ENCODE measurements at places on chromosomes 11 and 22.

- DNase-seq: no peak
These were observed 740.5 kb upstream of the API5 start for GRCh38 chr11:42571131-42571877.

DNA sequence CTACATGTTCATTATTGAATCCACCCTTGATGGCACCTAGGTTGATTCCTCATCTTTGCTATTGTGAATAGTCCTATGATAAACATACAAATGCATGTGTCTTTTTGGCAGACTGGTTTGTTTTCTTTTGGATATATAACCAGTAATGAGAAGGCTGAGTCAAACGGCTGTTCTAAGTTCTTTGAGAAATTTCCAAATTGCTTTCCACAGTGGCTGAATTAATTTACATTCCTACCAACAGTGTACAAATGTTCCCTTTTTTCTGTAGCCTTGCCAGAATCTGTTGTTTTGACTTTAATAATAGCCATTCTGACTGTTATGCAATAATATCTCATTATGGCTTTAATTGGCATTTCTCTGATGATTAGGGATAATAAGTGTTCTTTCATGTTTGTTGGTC, 184.9 kb downstream of the CASP12 start:
- no peak for DNase-seq

DNA sequence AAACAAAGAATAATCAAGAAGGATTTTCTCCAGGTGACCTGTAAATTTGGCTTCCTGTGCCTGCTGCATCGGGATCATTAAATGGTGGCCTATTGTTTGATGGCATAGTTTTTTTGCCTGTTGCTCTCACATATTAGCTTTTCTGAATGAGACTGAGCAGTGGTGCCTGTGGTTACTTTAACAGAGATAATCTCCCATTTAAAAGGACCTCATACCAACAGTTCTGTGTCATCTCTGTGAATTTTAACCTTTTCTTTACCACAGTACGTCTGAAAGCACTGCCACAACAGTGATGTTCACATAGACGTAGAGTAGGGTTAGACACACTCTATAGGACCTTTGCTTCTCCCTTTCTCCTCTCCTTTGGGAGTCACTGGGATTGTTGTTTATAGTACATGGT, 22.9 kb upstream of the RCE1 start:
- no peak for DNase-seq

DNA sequence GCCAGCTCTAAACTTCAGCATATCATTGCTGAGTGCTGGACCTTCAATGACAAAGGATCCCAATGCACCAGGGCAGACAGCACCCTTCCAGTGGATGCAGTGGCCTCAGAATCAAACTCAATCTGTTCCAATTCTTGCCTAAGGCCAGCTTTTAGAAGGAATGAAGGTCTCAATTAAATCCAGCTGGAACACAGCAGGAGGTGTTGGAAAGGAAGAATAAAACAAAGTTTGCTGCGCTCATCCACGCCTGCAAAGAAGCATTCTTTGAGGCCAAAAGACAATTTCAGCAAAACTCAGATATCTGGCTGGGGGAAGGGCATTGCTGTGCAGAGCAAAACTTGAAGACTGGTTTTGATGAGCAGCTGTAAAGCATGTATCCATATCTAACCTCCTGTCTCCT, 120.7 kb downstream of the CCDC81 start:
- DNase-seq: no peak

DNA sequence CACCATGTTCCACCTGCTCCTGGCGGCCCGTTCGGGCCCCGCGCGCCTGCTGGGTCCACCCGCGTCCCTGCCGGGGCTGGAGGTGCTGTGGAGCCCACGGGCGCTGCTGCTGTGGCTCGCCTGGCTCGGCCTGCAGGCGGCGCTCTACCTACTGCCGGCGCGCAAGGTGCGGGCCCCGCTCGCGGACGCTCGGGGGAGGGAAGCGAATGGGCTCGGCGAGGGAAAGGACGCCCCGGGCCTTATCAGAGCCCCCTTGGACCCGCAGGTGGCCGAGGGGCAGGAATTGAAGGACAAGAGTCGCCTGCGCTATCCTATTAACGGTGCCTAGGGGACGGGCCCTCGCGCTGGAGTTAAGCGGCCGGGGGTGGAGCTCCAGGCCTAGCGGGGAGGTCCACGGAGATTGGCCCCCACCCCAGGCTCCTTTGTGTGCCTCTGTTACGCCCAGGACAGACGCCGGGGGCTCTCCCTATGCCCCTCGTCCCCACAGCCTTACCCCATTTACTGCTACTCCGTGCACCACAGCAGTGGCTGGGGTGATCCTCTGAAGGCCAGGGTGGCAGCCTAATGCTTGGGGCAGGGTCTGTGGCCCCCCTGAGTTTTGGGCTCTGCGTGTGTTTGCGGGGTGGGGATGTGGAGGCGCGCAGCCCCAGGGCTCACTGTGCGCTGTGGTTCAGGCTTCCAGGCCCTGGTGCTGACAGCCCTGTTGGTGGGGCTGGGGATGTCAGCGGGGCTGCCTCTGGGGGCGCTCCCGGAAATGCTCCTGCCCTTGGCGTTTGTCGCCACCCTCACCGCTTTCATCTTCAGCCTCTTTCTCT, 1.1 kb downstream of the TM7SF2 start:
- DNase-seq: peak; percentile 50

- DNase-seq: no peak
These were observed 6.6 kb upstream of the RPS6KA4 start for GRCh38 chr11:64352099-64352994.

DNA sequence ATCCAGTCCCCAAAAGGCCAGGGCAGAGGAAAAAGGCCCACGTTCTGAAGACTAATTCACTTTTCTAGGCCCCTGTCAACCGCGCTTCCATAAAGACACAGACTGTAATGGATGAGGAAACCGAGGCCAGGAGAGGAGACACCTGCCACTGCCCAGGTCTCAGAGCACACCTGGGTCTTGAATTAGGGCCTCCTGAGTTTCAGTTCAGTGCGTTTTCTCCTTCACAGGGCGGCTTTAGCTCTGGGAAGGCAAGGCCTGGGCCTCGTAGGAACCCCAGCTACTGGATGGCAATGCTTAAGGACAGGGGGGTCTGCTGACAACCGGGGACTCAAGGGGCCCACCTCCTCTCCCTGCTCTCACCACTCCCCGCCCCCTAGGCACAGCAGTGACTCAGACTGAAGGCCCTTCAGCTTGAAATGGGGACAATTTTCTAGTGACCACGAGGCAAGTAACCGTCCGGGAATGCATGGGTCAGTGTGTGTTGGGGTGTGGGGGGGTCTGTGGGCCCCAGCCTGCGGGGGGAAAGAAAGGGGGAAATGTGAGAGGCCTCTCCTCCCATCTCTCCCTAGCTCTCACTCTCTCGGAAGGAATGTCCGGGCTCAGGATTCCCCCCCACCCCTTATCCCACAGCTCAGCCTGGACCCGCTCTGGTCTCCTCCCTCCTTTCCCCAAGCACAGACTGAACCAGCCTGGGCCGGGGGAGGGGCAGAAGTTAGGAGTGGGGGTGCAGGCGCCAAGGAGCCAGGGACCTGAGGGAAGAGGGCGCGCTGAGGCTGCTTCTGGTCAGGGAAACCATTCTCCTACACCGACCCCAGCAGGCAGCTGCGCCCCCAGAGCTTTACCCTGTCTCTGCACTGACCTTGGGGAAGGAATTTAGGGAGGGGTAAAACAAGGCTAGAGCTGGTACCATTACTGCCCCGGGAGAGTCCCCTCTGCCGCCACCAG, 17.2 kb downstream of the CREB3L1 start:
- DNase-seq: no peak

DNA sequence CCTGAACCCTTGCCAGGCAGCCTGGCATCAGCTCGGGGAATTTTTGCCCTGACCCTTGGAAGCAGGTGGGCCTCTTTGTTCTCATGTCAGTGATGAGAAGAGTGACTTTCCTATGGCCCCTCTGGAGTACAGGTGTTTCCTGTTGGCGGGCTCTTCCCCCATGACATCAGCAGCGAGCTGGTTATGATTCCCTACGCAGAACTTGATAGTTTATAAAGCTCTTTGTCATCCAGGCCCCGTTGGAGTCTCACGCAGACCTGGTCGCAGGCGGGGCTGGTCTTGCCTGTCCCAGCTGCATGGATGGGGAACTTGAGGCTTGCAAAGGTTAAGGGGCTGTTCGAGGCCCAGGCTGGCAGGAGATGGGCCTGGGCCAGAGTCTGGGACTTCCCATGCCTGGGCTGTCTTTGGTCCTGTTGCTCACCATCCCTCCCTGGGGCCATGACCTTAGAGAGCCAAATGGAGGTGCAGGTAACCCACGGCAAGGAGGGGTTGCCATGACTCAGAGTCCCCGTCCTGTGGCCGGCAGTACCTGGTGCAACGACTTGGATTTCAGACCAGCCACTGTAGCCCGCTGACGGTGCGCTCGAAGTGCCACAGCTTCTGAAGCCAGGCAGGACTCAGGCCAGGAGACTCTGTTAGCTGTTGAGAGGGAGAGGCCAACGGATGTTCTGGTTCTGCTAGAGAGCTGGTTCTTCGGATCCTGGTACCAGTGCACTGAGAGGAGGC, 45.9 kb upstream of the PPP6R3 start:
- no peak for DNase-seq

GRCh38 chr11:59545179-59546020, 34.1 kb downstream of the OR4D9 start:
- peak; percentile 82 for DNase-seq

DNA sequence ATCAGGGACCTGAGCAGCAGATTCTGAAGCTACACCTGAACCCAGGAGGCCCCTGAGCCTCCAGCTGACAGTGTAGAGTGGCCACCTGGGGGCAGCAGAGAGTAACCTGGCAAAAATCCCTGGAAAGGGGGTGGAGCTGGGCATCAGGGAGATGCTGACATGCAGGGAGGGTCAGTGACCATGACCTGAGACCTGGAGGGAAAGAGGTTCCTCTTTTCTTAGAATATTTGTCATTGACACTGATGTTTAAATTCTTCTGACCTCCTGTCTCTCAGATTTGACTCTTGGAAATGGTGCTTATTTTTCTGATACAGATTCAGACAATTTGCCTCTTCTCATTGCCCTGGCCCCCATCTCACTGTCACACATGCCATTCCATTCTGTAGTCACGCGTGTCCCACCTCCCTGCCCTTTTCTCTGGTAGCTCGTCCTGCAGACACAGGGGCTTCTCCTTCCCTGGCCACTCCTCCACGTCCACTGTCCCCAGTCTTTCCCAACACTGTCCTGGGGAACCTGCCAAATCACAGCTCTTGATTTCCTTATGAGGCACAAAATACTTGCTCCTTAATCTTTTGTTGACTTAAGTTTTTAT, 117.2 kb upstream of the IGLL5 start:
- peak; percentile 45 for DNase-seq

- DNase-seq: no peak
These were observed 8.2 kb downstream of the USP2 start for GRCh38 chr11:119373059-119373920.

GRCh38 chr22:20430720-20431510, 6.7 kb downstream of the SCARF2 start:
- peak; percentile 76 for DNase-seq

- no peak for DNase-seq
These were observed 48.6 kb downstream of the CADM1 start for GRCh38 chr11:115455613-115456012.

DNA sequence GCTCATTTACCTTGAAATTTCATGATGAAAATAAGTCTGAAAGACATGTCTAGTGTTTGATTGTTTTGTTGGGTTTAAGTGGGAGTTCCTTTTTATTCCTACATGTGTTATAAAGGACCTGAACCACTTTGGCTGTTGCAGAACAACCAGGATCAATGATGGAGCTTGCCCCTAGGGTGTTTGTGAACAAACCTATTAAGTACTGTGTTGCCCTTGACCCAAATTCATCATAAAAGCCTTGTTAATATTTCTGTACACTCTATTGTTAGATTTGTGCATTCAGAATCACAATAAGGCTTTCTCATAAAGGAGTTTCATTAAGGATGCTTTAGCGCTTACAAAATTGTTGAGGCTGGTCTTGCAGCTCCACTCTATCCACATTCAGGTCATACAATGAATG, 452.6 kb downstream of the NELL1 start:
- no peak for DNase-seq

GRCh38 chr11:86251345-86251744, 6.8 kb downstream of the EED start:
- DNase-seq: no peak

GRCh38 chr11:47052576-47052975, 116.0 kb downstream of the CSTPP1 start:
- DNase-seq: no peak

DNA sequence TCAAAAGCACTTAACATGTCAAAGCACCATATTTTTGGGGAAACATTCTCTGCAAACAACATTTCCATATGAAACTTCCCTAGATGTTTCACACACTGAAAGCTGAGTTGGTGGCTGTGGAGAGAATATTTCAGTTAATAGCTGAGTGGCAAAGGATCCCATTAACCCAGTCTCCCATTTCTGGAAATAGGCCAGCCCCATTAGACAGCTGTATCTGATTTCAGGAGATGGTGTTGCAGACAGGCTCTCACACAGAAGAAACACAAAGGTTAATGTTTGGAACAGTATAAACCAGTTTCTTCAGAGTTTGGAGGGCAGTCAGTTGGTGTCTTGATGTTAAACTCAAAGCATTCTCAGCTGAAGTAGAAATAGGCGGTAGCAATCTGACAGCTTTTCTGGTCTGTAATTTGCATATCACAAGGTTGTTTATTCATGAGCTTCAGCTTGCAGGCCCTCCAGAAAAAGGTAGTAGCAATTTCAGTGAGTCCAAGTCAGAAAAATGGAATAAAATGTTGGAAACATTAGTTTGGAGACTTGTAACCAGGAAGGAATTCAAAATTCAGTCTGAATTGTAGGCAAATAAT, 15.5 kb upstream of the ZBTB44 start:
- no peak for DNase-seq

- DNase-seq: no peak
These were observed 49.2 kb downstream of the KREMEN1 start for GRCh38 chr22:29122041-29122440.

DNA sequence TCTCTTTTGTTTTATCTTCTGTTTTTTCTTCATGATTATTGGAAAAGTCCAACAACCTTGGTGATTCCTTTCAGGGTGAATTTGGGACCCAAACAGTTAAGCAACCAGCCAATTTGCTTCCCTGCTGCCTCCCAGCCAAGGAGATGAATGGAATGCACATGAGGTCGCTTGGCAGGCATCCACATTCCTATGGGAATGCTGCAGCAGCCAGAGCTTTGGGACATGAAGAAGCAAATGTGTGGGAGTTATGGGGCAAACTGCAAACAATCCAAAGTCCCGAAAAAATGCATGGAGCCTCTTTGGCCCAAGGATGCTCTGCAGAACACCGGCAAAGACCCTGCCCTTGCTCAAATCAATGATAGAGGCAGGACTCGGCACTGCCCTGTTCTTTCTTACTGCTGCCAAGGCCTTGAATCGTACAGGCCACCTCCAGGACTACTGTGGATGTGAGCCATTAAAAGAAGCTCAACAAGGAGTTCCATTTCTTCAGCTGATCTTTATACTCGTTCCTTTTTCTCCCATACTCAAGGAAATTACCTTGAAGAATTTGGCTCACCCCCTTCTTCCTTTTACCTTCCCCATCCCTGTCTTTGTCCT, 117.3 kb upstream of the TEAD1 start:
- peak; percentile 63 for DNase-seq

- peak; percentile 42 for DNase-seq
These were observed 808 bp upstream of the MSANTD2 start for GRCh38 chr11:124801014-124801413.

- no peak for DNase-seq
These were observed 173.2 kb upstream of the SORL1-AS1 start for GRCh38 chr11:121625777-121626506.

GRCh38 chr11:96329855-96330510, 13.0 kb downstream of the MAML2 start:
- DNase-seq: no peak

- no peak for DNase-seq
These were observed 7.3 kb upstream of the FXYD2 start for GRCh38 chr11:117831661-117832415.
